ENCODE measurements at places on chromosomes 12 and 14.
A peak's percentile ranks its signal among the peaks of the same experiment; 100 is the strongest.

DNA sequence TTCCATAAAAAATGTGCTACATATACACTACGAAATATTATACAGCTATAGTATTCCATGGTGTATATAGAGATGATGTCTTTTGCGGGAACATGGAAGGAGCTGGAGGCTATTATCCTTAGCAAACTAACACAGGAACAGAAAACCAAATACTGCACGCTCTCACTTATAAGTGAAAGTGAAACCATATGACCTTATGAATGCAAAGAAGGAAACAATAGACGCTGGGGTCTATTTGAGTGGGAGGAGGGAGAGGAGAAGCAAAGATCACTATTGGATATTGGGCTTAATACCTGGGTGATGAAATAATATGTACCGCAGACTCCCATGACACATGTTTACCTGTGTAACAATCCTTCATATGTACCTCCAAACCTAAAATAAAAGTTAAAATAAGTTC lies 142.8 kb downstream of the LRFN5 start:
- no peak for DNase-seq

DNA sequence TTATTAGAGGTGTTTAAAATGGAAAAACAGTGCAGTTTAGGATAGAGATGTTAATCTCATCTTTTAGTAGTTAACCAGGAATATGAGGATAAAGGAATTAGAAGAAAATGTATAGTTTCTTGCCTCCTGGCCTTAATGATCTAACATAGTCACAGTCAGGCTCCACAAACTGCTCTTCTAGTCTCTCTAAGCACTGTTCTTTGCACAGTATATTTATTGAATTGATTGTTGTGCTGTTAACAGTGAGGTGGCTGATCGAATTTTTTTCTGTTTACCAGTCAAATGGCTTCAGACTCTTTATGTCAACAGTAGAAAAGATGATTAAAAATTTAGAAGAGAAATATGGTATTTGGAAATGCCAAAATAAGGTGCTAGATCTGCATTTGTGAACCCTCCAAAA lies 37.8 kb downstream of the ATF7IP start:
- no peak for DNase-seq

GRCh38 chr14:30798516-30798915 lies 75.8 kb upstream of the COCH start:
- DNase-seq: no peak

DNA sequence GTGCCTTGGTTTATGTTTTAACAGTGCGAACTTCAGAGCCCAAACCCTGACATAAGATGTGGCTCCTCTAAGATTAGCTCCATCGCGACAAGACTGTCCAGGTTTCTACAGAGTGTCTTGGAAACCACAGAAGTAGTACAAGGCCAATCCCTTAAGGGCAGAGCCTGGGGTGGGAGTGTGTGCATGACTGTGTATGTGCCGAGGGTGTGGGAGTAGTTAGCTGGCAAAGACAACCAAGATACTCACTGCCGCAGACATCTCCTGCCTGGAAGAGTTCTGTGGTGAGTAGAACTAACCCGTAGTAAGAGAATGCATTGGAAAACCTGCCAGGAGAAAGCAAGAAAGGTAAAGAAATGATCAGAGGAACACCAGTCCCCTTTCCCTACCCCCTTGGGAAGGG lies 54.1 kb downstream of the DAO start:
- DNase-seq: no peak

GRCh38 chr14:59634617-59635016 lies 58.0 kb upstream of the CCDC175 start:
- DNase-seq: no peak

- DNase-seq: no peak
Measured at GRCh38 chr12:95017482-95017881, 14.0 kb upstream of the NDUFA12 start.

- DNase-seq: no peak
Measured at GRCh38 chr12:18414671-18415070, 153.4 kb downstream of the PIK3C2G start.

DNA sequence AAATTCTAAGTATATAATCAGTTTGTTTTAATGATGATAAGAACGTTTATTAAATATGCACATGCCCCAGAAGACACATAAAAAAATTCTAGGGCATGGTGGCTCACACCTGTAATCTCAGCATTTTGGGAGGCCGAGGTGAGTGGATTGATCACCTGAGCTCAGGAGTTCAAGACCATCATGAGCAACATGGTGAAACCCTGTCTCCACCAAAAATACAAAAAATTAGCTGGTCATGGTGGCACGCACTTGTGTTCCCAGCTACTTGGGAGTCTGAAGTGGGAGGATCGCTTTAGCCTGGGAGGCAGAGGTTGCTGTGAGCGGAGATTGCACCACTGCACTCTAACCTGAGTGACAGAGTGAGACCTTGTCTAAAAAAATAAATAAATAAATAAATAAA lies 4.0 kb downstream of the CD69 start:
- no peak for DNase-seq

DNA sequence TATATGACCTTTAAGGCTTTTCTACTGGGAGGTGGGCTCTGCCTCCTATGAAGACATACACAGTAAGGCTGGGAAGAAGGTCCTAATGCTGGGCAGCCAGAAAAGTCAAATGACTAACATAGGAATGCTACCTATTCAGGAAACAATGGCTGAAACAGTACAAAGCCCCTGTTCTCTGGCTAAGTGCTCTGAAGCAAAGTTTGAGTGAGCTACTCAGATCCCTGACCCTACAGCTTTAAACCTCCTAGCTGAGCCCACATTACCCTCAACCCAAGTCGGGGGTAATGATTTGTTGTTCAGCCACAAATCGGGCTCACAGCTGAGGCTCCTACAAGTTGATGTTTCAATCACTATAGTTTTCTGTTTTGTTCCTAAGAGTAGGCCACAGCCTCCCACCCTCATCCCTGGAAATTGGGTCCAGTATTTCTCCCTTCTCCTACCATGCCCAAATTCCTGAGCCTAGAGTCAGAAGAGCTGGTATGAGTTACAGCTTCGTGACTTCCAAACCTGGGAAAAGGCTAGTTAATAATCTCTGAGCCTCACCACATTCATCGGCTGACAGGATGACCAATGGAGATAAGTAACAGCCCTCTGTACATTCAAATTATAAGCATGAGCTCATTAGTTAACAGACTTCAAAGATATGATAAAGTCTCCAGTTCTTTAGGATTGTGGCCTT lies 46.5 kb downstream of the BTBD7 start:
- DNase-seq: no peak

DNA sequence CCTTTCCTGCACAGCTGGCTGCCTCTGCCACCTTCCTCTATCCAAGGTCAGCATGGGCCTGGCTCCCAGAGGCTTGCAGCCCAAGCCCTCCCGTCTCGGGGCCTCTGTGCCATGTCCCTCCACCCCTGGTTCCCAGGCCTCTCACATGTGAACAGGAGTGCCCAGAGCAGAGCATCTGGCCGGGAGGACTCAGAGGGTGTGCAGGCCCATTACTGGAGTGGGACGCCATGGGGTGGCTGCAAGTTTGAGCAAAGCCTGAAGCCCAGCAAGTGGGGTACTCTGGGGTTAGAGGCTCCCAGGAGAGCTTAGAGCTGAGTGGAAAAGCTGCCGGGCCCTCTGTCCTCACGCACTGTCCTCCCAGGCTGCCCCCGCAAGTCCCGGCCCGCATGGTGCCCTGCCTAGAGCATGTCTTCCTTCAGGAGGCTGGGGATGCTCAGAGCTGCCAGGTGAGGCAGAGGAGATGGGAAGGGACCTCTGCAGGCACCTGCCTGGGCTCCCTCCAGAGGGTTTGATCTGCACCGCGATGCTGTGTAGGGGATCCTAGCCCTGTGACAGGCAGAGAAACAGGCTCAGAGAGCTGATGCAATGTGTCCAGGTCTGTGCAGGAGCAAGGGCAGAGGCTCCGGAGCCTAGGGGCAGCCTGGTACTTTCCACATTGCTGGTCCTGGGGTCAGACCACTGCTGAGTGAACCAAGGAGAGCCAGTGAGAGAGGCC lies 39.8 kb downstream of the DIO3 start:
- DNase-seq: no peak

DNA sequence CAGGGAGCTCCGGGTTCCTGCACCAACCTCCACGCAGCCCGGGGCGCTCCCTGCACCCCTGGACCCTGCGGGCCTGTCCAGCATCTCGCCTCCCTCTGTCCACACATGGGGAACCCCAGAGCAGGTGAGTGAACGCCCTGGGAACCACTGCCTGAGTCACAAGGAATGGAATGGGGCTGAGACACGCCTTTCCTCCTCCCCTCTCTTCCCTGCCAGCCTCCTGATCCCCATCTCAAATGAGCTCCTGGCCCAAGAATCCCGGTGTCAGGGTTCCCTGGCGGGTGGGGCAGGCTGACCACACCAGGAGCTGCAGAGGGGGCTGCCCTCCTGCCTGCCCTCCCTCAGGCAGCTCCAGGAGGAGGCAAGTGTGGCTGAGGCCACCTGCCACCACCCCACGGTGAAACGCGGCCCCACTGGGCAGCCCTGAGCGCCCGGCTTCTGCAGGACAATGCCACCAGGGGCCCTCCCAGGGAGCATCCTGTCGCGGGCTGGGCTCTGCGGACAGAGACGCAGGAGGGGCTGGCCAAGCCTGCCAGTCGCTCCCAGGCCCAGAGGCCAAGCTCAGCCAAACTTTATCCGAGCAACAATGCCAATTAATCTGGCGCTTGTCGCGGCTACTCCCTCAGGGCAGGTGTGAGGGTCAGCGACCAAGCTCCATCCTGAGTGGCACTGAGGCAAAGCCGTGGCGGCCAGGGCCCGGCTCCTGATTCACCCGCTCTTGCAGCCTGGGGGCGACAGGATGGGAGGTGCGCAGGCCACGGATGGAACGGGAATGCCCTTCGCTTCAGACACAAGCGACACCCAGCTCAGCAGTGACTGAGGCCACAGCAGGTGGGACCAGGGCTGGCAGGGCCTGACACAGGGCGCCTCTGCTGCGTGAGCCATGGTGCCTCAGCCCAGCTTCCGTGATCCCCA lies 44.3 kb downstream of the GALNT9 start:
- no peak for DNase-seq

GRCh38 chr12:9895215-9895971 lies 14.1 kb downstream of the KLRF2 start:
- DNase-seq: no peak

GRCh38 chr12:91562476-91562875 lies 379.9 kb upstream of the DCN start:
- DNase-seq: no peak

GRCh38 chr14:68729556-68729955 lies 63.3 kb downstream of the ZFP36L1 start:
- no peak for DNase-seq

GRCh38 chr12:124432376-124432775 lies 135.0 kb downstream of the NCOR2 start:
- no peak for DNase-seq

DNA sequence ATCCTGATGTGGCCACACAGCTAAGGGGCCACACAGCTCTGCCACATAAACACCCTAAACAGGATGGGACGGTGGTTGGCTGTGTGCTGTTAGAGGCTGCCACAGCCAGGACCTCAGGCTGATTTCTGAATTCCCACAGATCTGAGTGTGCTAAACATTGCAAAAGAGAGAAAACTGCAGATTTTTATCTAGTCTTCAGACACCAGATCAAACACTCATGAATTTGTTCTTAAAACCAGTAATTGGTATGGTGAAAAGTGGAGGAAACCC lies 190.7 kb downstream of the MON2 start:
- no peak for DNase-seq

GRCh38 chr12:4331221-4331620 lies 10.2 kb downstream of the TIGAR start:
- no peak for DNase-seq

GRCh38 chr12:68367116-68367515 lies 35.0 kb upstream of the MDM1 start:
- DNase-seq: no peak

- no peak for DNase-seq
Measured at GRCh38 chr12:30979371-30980259, 53.1 kb downstream of the TSPAN11 start.

- no peak for DNase-seq
Measured at GRCh38 chr12:26034371-26035142, 76.1 kb downstream of the RASSF8 start.

GRCh38 chr12:77723308-77723707 lies 107.4 kb upstream of the NAV3 start:
- no peak for DNase-seq

- no peak for DNase-seq
Measured at GRCh38 chr12:65958456-65958855, 134.2 kb downstream of the HMGA2 start.

GRCh38 chr12:843609-844008 lies 91.2 kb downstream of the WNK1 start:
- no peak for DNase-seq

DNA sequence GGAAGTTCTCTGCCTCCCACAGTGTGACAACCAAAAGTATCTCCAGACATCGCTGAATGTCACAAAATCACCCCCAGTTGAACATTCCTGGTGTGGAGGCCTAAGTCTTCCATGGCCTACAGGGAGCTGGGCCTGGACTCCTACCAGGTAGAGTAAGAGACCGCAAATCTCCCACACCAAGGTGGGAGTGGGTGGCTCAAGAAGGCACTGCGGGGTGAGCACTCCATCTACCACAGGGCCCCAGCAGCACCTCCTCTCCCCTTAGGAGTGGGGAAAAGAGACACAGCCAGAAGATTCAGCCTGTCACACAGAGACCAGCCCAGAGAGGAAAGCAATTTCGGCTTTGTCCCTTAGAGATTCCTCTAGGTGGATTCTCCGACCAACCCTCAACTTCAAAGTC lies 25.5 kb downstream of the LRTM2 start:
- DNase-seq: no peak

DNA sequence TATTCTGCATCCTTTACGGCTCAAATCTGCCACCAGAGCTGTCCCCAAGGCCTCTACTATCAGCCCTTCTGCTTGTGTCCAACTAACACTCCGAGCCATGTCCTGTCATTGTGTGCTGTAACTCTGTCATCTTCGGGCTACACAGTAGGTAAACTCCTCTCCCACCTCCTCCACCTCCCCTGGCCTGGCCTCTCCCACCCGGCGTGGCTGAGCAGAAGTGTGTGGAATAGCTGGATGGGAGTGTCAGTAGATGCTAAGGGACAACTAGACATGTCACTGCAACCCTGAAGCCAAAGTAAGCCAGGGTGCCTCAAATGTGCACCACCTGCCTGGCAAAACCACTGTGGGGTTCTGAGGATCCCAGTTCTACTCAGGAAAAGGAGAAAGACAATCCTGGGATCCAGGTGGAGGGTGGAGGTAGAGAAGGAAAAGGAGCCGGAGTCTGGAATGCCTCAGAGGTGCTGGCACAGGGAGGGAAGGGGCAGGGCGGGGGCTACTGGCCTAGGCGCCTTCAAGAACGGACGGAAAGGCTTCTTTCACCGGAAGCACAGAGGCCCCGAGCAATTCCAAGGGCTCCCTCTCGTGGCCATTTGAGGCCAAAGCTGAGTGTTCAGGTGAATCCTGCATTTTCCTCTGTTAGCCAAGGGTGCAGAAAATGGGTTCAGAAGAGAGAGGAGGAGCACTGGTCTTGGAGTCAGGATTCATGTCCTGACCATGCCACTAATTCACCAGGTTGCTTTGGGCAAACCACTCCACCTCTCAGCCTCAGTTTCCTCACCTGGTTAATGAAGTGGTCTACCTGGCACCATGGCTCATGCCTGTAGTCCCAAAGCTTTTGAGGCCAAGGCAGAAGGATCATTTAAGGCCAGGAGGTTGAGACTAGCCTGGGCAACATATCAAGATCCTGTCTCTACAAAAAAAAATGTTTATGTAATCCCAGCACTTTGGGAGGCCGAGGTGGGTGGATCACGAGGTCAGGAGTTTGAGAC lies 20.5 kb upstream of the FAM181A start:
- peak; percentile 11 for DNase-seq

- DNase-seq: no peak
Measured at GRCh38 chr14:20612403-20612802, 21.2 kb upstream of the RNASE12 start.

- DNase-seq: no peak
Measured at GRCh38 chr14:75372260-75372659, 55.6 kb upstream of the JDP2 start.
